ENCODE measurements at places on chromosomes 5 and 9. TPM values are rescaled to one million over a fixed set of nuclear protein-coding genes. Genes with fewer than 3 reads are reported as not detected.
A peak's percentile ranks its signal among the peaks of the same experiment; 100 is the strongest.

GRCh38 chr5:18984559-18985080 is 1003.4 kb downstream of the CDH18 start:
- no peak for DNase-seq

- peak; percentile 74 for DNase-seq
Measured at GRCh38 chr5:59356813-59357380, 536.6 kb downstream of the PDE4D start.

GRCh38 chr9:104900324-104900723 is 27.6 kb downstream of the ABCA1 start:
- no peak for DNase-seq

- DNase-seq, result no peak
Measured at GRCh38 chr5:141223112-141223783, at the start of gene PCDHB14. TSS of gene PCDHB14 (plus strand) at chr5:141223343. CDS start at chr5:141223506, 163 bp downstream.

DNA sequence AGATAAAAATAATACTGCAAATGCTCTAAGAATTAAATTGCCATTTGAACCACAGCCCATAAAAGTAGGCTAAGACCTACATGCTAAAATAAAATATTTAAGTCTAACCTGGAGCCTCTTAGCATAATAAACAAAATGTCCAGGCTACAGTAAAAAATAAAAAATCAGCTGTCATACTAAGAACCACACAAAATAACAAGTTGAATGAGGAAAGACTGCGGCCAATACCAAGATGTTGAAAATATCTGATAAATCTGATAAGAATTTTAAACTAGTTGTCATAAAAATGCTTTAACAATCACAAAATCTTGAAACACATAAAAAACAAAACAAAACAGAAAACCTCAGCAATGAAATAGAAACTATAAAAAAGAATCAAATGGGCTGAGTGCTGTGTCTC is 336.9 kb upstream of the MSX2 start:
- DNase-seq, result no peak

GRCh38 chr5:9951865-9952516 is 297.7 kb downstream of the ATPSCKMT start:
- no peak for DNase-seq

DNA sequence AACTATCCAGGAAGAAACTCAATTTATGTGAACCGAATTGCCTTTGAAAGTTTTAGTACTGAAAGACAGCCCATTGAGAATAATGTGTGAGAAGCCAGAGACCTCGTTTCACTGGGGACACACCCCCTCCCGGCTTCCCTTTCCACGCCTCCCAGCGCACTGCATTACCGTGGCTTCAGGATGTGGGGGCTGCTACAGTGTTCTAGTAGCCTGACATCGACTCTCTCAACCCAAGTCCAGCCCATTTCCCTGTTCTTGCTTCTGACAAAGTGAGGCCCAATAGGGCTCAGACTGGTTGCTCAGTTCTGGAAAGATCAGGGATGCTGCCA is 3.5 kb downstream of the PAX5 start:
- DNase-seq, result no peak

Gene CRB2
- 0.08 TPM for total RNA-seq

Gene SH3TC2
- 14.6 TPM for total RNA-seq

Gene CYLC2
- total RNA-seq, result not detected

- no peak for DNase-seq
Measured at GRCh38 chr5:147906326-147907095, at the start of gene C5orf46. TSS of gene C5orf46 (minus strand) at chr5:147906538. CDS start at chr5:147906501, 37 bp downstream.

DNA sequence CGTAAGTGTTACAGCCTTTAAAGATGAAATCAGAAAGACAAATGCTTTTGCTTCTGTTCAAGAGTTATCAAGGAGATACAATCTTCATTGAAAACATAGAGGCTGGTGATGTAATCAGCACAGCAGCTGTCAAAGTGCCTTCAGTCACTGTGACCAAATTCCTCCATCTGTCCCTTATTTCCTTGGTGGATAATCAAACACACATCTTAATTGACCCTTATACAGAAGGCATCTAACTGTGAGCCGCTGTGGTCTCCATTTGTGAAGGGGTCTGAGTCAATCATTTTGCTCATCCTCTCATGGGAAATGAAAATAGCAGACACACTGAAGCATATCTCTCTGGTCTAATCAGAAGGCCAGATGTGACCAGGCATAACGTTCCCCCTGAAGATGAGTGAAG is 130.1 kb upstream of the TLR4 start:
- DNase-seq, result no peak

Gene GABRA6
- not detected for total RNA-seq

- DNase-seq, result no peak
Measured at GRCh38 chr9:75935591-75935990, 45.1 kb downstream of the PCSK5 start.

DNA sequence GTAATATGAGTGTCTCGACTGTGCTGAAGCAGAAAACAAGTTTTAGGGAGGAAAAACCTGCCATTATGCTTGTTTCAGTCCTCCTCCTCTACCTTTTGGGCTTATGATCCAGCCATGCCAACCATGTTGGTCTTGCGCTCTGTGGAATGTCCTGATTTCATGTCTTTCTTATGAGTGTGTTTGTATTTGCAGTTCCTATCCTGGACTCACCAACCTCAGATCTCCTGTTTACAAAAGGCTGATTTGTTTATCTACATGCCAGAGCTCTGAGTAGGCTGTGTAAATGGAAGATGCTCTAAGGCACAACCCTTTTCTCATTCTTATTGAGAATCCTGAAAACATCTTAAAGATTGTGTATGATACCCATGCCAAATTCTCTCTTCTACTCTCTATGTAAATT is 138.6 kb downstream of the ARHGEF28 start:
- no peak for DNase-seq

GRCh38 chr9:72586388-72587130 is 65.2 kb downstream of the TMC1 start:
- no peak for DNase-seq
